ENCODE measurements at places on chromosomes 4 and X.

- DNase-seq: no peak
Measured at GRCh38 chrX:69238114-69238886, 73.0 kb upstream of the PJA1 start.

- peak; percentile 24 for DNase-seq
Measured at GRCh38 chr4:156294577-156294976, 340.9 kb upstream of the CTSO start.

- DNase-seq: peak; percentile 9
Measured at GRCh38 chr4:173490817-173491528, 39.1 kb downstream of the HAND2 start.

GRCh38 chrX:3455796-3456195 is 109.3 kb upstream of the MXRA5 start:
- DNase-seq: no peak

DNA sequence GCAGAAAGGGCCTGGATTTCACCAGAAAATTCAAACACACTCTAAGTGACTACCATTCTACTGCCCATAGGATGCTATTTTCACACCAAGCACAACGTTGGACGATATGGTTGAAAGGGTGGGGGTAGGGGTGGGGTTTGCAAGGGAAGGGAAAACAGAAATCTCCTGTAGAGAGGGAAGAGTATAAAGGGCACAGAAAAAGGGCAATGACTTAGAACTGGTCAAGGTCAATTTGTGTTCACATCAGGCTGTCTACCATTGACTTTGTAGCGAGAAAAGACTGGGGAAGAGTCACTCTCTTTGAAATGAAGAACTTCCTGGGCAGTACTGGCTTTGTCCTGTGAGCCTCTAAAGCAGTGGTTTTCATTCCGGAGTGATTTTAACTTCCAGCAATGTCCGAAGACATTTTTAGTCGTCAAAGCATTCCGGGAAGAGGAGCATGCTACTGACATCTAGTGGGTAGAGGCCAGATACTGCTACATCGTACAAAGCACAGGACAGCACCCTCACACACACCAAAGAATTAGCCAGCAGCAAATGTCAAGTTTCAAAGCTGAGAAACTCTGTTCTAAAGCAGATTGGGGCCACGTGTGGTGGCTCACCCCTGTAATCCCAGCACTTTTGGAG is 48.4 kb upstream of the SLC7A3 start:
- DNase-seq: peak; percentile 40

DNA sequence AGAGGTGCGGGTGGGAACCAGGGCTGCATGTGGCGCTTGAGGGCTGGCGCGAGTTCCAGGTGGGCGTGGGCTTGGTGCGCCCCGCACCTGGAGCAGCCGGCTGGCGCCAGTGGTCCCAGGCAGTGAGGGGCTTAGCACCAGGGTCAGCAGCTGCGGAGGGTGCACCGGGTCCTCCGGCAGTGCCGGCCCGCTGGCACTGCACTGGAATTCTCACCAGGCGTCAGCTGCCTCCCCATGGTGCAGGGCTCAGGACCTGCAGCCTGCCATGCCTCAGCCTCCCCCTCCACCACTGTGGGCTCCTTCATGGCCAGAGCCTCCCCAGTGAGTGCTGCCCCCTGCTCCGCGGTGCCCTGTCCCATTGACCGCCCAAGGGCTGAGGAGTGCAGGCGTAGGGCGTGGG is 174.0 kb downstream of the ADAM29 start:
- no peak for DNase-seq

DNA sequence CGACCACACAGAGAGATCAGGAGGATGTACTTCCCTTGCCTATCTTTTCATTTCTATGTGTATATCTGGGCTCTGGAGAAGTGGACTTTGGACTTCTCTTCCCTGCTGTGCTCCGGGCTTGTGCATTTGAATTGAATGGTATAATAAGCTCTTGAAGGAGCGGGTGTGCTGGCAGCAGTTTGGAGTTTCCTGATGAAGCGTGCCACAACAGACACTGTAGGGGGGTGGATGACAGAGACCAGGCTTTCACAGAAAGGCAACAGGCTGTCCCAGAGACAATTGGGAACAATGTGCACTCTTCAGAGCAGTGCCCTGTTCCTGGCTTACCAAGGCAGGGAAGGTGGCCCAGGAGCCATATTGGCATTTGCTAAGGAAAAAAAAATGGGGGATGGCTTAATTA is 170.1 kb downstream of the FRMPD4 start:
- no peak for DNase-seq

GRCh38 chr4:150342945-150343344 is 239.0 kb upstream of the MAB21L2 start:
- no peak for DNase-seq

DNA sequence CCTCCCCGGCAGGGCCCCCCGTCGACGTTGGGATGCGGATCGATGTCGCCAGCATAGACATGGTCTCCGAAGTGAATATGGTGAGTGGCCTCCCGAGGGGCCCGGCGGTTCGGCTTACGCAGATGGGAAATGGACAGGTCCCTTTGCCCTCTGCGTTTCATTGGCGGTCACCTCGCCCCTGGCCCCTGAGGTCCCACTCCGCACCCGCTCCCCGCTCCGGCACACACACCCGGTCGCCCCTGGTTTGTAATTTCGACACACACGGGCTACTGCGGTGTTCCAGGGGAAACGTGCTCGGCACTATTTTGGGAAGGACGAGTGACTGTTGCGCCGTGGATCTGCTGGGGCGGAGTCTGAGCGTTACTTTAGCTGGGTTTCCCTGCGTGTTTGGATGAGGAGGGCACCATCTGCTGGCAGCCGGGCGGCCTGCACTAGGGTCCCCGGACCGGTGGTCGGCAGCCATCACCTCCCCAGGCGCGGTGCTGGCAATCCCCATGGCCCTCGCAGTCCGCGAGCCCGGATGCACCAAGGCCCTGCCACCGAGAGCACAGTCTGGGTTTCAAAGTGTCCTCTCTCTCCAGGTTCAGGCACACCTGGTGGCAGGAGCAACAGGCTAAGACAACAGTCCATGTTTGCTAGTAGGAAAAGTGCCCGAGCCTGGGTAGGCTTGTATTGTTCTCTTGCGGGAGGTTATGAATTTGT is 1.2 kb downstream of the GABRB1 start:
- peak; percentile 39 for DNase-seq

DNA sequence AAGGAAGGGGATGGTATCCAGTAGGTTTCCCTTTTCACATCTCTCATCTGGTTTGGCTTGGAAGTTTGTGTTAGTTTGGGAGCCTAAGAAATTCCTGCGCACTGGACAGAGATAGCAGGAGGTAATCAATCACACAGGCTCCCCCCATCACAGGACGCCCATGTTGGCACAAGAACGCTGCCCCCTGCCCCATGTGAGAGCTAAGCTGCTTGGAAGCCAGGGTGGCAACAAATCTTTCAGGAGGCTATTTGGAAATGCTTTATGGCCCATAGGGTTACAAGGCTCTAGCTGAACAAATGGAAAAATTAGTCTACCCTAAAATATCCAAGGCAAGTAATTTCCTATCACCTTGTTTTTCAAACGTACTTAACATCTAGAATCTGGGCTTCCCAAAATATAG is 54.0 kb downstream of the SOD3 start:
- DNase-seq: no peak

DNA sequence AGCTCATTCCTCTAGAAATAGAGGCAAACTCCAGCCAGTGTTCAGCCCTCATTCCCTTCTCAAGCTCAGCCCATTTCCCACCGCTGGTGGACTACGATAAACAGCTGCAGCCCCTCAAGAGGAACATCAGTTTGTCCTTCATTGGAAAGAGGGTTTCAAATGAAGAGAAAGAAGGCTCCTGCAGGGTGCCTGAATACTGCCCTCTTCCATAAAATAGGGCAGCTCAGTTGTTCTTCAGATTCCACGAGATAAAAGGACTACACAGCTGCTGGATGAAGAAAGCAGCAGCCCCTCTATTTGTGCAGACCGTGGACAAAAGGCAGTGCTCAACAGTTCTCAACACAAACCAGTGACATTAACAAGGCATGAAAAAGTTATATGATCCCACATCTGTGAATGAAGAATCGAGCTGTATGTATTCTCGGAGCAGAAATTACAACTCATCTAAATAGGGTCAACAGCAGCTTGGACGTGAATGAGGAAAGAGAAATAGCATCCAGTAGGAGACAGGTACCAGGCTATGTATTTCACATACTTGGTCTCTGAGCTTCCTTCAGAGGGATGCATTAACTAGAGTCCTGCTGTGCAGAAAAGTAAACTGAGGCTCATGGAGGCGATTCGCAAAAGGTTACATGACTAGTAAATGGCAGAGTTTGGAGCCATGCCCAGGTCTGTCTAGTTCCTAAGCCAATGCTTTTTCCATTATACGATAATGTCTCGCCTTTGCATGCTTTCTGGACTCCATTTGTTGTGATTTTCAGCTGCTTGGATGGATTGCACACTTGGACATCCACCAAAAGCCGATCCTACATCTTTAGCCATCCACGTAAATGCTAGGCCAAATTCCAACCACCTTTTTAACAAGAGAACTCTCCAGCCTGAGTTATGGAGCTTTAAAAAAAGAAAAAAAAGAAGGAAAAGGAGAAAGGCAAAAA is 301.2 kb upstream of the PPARGC1A start:
- DNase-seq: no peak

DNA sequence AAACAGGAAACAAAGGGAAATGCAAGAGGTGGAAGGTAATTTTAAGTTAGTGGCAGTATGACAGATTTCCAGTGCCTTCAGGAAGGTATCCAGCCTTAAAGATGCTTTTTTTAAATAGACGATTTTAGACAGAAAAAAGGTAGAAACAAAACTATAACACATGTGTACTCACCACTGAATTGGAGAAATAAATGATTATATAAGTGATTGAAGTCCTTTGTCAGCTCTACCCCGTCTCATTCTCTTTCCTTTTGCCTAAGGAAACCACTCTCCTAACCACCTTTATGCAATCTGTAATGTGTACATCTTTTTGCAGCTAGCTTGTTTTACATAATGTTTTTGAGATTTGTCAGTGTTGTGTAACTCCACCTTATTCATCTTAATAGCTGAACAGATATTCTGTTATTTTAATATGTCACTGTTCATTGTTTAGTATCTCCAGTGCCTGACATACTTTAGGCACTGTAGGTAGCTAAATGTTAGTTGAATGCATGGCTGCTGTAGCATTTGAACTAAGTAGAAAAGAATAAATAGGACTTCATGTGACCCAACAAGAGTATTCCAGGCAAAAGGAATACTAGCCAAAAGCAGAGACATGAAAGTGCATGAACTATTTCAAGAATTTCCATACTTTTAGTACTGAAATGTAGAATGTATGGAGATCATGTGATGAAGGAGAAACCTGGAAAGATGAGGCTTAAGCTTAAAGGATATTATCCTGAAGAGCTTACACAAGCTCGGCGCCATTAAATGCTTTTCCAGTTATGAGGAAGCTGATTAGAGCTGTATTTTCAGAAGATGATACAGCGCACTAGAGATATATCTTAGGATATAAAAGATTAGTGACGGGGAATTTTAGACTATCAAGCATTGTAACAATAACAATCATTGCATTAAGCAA is 865 bp downstream of the FAM200B start:
- DNase-seq: no peak
